ENCODE measurements at places on chromosomes 4 and X.

DNA sequence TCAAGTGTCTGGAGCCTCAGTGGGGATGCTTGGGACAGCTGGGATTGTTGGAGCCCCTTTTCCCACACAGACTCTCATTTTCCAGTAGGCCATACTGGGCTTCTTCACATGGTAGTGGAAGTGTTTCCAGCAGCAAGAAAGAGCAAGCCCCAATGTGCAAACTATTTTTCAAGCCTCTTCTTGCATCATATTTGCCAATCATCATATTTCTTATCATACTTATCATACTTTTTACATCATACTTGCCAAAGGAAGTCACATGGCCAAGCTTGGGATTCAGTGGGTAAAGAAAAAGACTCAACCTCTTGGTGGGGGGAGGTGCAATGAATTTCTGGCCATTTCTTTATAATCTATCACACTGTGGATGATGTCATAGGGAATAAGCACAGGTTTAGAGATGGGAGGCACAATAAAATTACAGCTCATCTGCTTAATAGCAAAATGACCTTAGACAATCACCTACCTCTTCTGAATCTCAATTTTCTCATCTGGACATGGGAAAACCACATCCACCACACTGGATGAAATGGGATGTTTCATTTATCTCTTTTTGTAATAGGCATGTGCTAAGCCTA lies 174.2 kb downstream of the MID1IP1 start:
- DNase-seq: no peak

- DNase-seq: no peak
These were observed 90.4 kb upstream of the TLL1 start for GRCh38 chr4:165782623-165783022.

GRCh38 chrX:13090339-13091110 lies 46.1 kb upstream of the FAM9C start:
- no peak for DNase-seq

- DNase-seq: no peak
These were observed 517.6 kb downstream of the PABPC4L start for GRCh38 chr4:133683967-133684366.

DNA sequence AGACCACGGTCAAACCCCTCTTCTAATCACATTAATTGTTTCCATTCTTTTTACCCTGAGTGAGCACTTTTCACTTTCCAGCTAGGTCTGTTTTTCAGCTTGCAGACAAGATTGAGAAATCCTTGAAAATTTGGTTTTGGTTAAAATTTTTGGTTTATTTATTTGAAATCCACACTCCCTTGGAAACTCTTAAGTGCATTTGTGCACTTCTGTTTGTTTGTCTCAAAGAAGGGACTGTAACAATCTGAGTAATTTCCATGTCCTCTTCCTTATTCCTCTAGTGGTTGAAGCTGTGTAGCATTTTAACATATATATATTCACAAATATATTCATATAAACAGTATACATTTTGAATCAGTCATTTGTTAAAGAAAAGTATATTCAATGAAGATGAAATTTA lies 333.3 kb downstream of the ANK2 start:
- no peak for DNase-seq

- DNase-seq: no peak
These were observed 151.3 kb downstream of the THOC2 start for GRCh38 chrX:123581586-123581985.

DNA sequence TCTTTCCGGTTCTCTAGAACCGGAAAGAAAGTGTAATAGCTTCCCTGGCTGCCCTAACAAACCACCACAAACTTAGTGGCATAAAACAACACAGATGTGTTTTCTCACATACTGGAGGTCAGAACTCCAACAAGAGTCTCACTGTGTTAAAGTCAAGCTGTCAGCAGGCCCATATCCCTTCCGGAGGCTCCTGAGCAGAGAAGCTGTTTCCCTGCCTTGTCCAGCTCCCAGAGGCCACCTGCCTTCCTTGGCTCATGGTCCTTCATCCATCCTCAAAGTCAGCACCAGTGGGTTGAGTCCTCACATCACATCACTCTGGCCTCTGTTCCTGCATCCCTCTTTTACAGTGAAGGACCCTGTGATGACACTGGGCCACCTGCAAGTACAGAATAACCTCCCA lies 49.8 kb upstream of the HMX1 start:
- no peak for DNase-seq

Measured in urothelium cell line (cell line).